ENCODE measurements at places on chromosomes 3 and 15.

DNA sequence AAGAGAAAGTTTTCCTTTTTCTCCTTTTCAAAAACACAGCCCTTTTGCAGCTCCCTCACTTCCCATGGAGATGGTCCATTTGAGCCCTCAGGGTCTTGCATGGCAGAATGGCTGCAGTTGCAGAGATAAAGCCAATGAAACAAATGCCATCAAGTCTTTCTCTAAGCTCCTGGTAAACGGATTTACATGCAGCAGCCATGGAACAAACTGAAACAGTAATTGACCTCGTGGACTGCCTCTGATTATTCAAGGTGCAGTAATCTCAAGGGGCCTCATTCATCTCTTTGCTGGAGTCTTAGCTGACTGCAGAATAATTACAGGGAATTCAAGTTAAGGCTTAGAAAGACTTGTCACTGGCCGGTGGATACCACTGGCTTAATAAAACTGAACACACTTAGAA, 125.1 kb downstream of the SQOR start:
- DNase-seq, result no peak

GRCh38 chr3:24945563-24945962, 450.9 kb upstream of the THRB start:
- DNase-seq, result peak; percentile 21

DNA sequence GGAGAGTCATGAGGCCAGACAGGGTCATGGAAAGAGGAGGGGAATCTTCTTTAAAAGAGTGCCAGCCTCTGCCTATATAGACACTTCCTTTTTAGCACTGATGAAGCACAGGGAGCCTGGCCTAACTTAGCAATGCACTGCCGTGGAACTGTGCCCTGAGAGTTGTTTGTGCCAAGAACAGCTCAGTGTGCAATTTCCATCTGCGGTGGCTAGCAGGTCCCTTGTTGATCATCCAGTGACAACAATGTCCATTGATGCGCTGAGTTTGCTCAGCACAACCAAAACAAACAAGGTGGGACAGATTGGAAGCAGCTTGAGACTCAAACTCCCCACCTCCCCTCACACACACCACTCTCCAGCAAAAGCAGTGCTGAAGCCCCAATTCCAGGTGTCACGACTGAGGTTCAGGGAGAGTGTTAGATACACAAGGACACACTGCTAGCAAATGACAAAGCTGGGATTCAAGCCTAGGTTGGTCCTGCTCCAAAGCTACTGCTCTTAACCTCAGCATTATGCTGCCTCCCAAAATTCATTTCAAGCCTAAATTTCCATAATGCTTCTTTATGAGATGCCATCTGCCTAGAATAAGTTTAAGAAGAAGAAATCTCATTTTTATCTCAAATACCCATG, 316.6 kb upstream of the UBE2E2 start:
- no peak for DNase-seq

DNA sequence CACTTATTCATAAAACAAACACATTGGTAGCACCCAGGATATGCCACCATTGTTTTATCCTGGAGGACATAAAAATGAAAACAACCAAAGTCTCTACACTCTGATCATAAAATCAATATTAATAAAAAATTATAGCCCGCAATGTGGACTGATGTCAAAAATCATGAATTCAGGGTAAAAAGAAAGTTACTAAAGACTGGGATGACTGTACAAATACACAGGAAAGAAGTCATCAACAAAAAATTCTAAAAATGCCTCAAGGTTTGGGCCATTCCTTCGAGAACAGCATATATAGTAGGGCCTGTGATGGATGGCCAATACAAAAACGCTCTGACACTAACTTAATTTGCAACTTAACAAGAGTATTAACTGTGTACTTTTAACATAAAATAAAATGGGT, 76.8 kb downstream of the THBS1 start:
- peak; percentile 28 for DNase-seq

GRCh38 chr15:62897634-62898033, 144.9 kb upstream of the TPM1 start:
- DNase-seq, result no peak

GRCh38 chr15:44328135-44328534, 39.6 kb downstream of the GOLM2 start:
- no peak for DNase-seq

DNA sequence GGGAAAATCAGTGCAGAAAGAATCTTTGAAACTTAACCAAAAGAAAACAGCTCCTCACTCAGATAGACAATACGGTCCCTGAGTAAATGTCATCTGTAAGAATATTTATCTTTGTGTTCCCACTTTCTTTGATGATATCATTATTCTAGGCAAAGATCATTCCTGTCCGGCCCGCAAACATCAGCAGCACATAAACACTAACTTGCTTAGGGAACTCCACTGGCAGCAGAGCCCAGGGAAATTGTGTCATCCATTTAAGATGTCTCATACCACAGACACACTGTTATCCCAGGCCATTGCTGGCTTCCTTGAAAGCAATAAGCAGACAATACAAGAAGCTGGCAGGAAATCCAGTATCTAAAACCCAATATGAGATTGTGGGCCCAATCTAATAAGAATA, 20.1 kb upstream of the CD96 start:
- no peak for DNase-seq

DNA sequence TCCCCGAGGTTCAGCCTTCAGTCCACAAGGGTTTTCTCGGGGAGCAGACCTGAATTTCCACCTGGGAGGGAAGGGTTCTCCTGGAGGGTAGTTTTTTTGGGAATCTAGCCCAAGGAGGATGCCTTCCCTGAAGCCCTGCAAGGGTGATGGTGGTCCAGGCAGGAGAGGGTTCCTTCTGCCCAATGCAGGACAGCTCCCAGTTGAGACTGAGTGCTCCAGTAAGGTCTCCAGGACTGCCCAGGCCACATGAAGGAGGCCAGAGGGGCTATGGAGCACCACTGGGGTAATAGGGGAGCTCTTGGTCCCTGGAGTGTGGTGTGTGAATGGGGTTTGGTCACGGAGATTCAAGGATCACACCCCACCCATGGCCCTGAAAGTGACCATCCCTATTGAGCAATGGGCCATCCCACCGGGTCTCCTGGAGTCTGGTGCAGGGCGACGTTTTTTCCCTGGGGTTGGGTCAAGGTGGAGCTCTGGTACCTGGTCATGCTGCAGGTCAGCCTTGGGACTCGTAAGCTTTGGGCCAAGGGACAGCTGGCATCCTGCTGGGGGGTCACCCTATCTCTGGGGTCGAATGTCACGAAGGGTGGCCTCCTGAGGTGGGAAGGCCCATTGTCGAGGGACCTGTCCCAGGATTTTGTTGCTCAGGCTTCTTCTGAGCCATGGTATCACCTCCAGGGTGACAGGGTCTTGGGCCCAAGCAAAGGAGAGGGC, 196.5 kb downstream of the UBE3A start:
- no peak for DNase-seq

DNA sequence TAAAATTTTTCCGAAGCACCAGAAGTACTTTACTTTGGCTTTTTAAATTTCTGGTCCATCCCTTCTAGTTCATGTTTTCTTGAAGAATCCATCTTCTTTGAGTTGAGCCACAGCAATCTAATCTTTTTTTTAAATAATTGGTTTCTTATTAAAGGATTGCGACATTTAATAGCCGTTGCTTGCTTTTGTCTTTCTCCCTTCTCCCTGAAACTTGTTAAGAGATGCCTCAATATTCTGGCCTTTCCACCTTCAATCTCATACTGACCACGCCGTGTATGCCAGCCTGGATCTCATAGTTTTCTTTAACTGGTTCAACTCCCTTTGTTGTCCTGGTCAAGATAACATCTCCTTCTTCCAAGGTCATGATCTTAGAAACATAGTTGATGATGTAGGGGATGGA, 18.4 kb upstream of the RPLP1 start:
- DNase-seq, result no peak

DNA sequence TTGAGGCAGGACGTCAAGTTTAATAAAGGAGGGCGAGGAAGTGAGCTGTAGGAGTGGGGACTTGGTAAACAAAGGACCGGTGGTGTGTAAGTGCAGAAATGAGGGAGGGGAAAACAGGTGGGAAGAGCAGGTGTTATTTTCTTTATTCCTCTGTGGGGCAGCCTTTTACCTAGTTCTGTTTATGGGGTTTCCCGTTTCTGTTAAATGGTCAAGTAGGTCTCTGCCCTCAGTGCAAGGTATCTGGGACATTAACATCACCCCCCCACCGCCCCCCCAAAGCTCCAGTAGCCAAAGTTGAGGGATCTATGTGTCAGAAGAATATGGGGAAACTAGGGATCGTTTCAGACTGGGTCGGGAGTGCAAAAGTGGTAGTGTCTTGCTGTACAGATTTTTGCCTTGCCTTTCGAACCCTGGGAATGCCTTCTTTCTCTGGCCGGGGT, 893 bp downstream of the MGA start:
- DNase-seq, result no peak

DNA sequence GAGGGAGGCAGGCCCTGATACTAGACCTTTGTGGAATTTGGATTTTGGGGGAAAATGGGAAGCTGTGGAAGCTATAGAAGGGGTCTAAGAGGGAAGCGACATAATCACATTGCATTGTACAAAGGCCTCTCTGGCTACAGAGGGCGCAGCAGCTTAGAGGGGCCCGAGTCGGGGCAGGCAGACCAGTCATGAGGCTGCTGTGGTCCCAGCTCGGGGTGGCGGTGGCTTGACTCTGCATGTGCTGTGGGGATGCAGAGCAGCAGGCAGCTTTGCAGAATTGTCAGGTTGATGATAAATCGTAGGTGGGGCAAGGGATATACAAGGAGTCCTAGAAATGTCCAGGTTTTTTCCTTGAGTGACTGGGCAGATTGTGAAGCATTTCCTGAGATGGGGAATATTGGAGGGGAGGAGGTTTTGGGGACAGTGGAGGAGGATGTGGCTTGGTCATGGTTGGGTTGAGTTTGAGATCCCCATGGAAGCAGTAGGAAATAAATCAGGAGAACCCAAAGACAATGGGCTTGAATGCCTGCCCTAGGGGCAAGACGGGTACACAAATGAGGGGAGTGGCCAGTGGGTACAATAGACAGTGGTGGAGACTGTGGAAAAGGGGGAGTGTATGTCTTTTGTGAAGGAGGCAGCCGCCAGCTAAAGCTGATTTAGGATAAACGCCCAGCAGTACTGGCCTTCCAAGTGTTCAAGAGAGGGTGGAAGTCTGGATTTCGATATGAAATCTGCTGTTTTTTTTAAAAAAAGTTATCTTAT, 94.1 kb downstream of the HMG20A start:
- DNase-seq, result no peak

DNA sequence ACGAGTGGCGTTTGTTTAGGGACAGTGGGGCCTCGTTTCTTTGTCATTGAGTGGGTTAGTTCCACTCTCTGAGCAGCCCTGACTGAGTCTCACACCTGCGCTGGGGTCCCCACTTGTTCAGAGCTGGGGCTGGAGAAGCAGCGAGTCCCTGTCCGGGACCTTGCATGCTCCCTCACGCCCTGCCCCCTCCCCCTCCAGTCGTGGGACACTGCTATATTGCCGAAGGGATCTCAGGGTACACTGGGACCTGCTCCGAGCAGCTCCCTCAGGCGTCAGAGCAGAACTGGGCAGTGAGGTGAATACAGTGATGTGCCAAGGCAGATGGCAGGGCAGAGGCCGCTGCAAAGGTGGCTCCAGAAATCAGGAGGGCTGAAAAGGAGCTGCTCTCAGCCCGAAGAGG, 59.9 kb upstream of the KLF13 start:
- DNase-seq, result no peak

DNA sequence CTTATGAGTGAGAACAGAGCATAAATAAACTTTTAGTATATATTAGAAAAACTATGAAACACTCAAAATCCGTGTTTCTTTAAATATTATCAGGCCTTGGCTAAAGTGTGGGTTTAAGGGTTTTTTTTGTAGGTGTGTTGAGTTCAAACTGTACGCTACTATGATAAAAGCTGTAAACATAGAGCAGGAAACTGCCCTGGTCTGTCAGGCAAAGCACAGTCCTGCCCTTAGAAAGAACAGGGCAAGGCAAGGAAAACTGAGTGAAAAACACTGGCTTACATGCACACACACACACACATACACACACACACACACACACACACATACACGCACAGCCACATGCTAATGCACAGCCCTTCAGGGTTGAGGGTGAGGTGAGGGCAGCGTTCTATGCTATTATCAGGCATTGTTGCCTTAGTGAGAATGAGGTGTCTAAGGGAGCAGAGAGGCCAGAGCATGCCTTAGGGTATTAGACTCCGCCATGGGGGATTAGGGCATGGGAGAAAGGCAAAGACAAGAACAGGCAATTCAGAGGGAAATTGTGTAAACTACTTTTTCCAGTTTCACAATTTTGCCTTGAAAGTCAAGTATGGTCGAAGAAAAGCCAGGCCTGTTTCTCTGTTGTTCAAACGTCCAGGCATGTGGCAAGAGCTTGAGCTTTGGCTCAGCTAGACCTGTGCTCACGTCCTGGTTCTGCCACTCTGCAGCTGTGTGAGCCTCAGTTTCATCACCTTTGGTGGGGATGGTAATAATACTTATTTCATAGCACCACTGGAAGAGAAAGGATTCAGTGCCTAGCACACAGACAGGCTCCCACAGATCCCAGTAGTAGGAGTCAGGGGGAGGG, 36.3 kb upstream of the TPM1 start:
- DNase-seq, result peak; percentile 17

- no peak for DNase-seq
Observed at GRCh38 chr15:86751116-86751515, 671.4 kb downstream of the AGBL1 start.

- no peak for DNase-seq
Observed at GRCh38 chr3:31179768-31180167, 285.3 kb upstream of the GADL1 start.

GRCh38 chr3:182671541-182671940, 121.8 kb upstream of the ATP11B start:
- DNase-seq, result no peak

DNA sequence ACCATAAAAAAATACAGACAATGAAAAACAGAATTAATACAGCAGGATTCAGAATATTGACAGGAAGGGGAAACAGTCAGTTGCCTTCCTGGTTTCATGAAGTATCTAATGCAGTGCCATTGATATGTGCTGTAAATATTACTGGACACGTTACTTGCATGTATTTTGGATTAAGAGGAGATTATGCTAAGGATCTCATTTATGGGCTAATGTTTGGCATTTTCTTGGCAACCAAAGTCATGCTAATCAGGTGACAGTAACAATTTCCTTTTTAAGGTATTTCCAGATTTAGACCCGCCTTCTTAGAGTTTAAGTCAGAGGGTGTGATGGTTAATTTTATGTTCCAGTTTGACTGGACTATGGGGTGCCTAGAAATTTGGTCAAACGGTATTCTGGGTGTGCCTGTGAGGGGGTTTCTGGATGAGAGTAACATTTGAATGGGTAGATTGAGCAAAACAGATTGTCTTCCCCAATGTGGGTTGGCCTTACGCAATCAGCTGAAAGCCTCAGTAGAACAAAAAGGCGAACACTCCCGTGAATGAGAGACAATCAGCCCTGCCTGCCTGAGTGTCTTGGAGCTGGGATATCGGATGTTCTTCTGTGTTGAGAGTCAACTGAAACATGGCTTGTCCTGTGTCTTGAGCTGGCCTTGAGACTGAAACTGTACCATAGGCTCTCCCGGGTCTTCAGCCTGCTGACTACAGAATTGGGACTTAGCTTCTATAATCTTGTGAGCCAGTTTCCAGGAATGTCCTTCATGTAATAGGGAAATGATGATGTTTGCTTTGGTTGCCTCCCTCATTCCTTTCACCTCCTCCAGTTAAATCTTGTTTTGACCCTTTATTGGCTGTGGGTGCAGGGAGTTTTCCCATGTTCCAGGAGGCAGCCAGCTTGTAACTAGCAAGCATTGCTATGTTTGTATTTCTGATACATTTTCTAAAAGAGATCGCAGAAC, 10.5 kb downstream of the SQOR start:
- DNase-seq, result peak; percentile 76

Measured in MCF 10A (cell line).